Suppressor macrophage treated with lipopolysaccharide for 1 hour (primary cell): ENCODE measurements at places on chromosomes 6 and 20.

GRCh38 chr6:119834418-119834817 is 484.9 kb upstream of the MAN1A1 start:
- no peak for DNase-seq

GRCh38 chr20:35370751-35371150 is 41.0 kb downstream of the UQCC1 start:
- DNase-seq = no peak

DNA sequence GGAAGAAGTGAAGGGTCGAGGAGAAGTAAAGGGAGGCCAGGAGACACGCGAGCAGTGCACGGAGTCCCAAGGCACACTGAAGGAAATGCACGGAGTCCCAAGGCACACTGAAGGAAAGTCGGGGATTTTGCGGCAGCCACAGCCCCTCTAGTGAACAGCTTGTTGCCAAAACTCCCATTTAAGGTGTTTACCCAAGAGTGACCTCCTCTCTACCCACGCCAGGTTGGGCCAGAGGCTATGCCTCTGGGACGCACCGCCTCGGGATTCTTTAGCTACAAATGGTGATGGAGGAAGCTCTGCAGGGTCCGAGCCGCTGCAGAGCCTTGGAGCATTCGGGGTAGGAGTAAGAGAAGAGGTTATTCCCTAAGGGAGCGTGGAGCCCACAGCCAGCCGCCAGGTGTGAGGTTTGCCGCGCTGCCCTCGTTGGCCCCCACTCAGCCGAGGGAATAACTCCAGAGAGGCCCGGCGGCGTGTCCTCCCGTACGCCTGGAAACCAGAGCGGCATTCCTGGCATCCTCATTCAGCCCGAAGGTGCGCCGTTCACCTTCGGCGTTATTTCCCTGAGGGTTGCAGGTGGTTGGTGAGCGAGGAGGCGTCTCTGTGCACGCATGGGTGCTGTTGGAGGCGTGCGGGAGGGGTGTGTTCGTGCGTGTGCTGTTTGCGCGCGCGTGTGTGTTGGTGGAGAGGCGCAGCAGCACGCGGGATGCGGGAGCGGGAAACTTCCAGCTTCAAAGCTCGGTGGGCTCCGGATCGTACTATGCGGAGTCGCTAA is 3.4 kb upstream of the MAFB start:
- peak; percentile 20 for DNase-seq

GRCh38 chr6:35771343-35771627 is 5.1 kb upstream of the CLPSL2 start:
- DNase-seq = no peak

GRCh38 chr6:37256692-37257319 is 766 bp upstream of the TBC1D22B start:
- peak; percentile 91 for DNase-seq
